ENCODE measurements at places on chromosomes 1 and 21. TPM values are rescaled to one million over a fixed set of nuclear protein-coding genes. Genes with fewer than 3 reads are reported as not detected.

GRCh38 chr1:59672851-59673572 lies 141.7 kb upstream of the HOOK1 start:
- DNase-seq: no peak
- no peaks in the 10 kb centered on the region for H3K27me3 ChIP-seq
- peaks cover 3% of the 10 kb centered on the region for H3K4me1 ChIP-seq
- H3K4me3 ChIP-seq: no peak overlapping the region
- H3K27ac ChIP-seq: no peak overlapping the region

GRCh38 chr1:175511496-175511895 lies 231.9 kb downstream of the TNR start:
- no peaks in the 10 kb centered on the region for H3K36me3 ChIP-seq
- no peak for DNase-seq

DNA sequence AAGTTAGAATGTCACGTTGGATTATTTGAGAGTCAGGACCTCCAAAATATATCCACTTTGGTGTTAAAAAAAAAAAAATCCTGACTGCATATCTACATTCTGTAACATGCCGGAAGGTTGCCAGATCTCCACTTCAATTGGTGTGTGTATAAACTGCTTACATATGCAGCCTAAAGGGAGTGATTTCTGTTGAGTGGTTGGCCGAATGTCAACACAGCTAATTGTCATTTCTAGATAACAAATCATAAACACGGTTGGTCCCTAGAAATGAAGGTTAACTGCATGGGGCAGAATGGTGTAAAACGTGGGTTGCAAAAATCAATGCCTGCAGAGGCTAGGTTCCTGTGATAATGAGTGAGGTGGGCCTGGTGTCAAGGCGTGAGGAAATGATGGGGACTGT lies 15.0 kb upstream of the ROR1 start:
- no peaks in the 10 kb centered on the region for H3K27me3 ChIP-seq
- no peak overlapping the region for H3K4me3 ChIP-seq
- no peaks in the 10 kb centered on the region for H3K4me1 ChIP-seq
- no peak overlapping the region for H3K27ac ChIP-seq

- peaks cover 33% of the 10 kb centered on the region for H3K4me1 ChIP-seq
- no peak overlapping the region for H3K4me3 ChIP-seq
- no peak for DNase-seq
- no peak overlapping the region for H3K27ac ChIP-seq
- peaks cover 58% of the 10 kb centered on the region for H3K36me3 ChIP-seq
These were observed 30.1 kb downstream of the LRRC8D start for GRCh38 chr1:89850844-89851415.

- H3K27me3 ChIP-seq: no peaks in the 10 kb centered on the region
- H3K4me1 ChIP-seq: peaks cover 4% of the 10 kb centered on the region
- no peak overlapping the region for H3K4me3 ChIP-seq
- no peak for DNase-seq
- no peak overlapping the region for H3K27ac ChIP-seq
These were observed 11.9 kb downstream of the WASF2 start for GRCh38 chr1:27478098-27478497.

DNA sequence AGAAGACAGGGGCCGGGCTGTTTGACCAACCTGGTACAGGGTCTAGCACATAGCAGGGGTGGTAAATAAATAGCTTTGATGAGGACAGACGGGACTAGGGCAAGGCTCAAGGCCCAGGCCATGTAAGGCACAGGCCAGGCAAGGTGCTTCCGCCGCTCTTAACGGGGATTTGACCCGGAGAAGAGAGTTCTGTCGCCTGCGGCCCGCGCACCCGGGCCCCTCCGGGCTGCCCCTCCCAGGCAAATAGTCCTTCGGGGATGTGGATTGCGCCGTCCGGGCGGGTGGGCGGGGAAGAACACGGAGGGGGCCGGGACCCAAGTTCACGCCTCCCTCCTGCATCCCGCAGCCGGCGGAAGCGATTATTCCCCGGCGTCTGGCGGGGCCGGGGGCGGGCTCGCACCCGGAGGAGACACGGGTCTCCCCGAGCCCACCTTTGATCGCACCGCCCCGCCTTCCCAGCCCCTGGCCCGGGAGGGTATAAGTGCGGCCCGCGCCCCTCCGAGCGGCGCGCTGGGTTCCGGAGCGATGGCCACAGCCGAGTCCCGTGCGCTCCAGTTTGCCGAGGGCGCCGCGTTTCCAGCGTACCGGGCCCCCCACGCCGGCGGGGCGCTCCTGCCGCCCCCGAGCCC lies at the start of gene MIXL1:
Gene MIXL1, plus strand, starts transcription at position 508 of the 629 bp plus-strand sequence. Its CDS starts 18 bp downstream, at position 526.
- H3K4me1 ChIP-seq: no peaks in the 10 kb centered on the region
- no peak for DNase-seq
- no peak within 1 kb of the TSS for H3K27ac ChIP-seq
- peaks cover 5% of the 10 kb centered on the region for H3K27me3 ChIP-seq
- H3K36me3 ChIP-seq: no peaks in the 10 kb centered on the region
- H3K4me3 ChIP-seq: peak within 1 kb of the TSS; percentile 53

GRCh38 chr1:194830387-194830786 lies 1644.0 kb upstream of the B3GALT2 start:
- no peak for DNase-seq
- no peak overlapping the region for H3K4me3 ChIP-seq
- no peaks in the 10 kb centered on the region for H3K27me3 ChIP-seq
- no peaks in the 10 kb centered on the region for H3K36me3 ChIP-seq
- no peaks in the 10 kb centered on the region for H3K4me1 ChIP-seq
- no peak overlapping the region for H3K27ac ChIP-seq

- H3K27me3 ChIP-seq: no peaks in the 10 kb centered on the region
- no peak overlapping the region for H3K27ac ChIP-seq
- H3K4me1 ChIP-seq: no peaks in the 10 kb centered on the region
- H3K36me3 ChIP-seq: no peaks in the 10 kb centered on the region
- no peak overlapping the region for H3K4me3 ChIP-seq
These were observed 266.3 kb upstream of the OLFM3 start for GRCh38 chr1:102262994-102263393.

GBP5 gene
- 0.09 TPM for total RNA-seq

SPRR3 gene
- not detected for total RNA-seq

FCGR3B gene
- total RNA-seq: not detected

ST6GALNAC3 gene
- total RNA-seq: 0.74 TPM
